ENCODE measurements at places on chromosomes 4 and X. TPM values are rescaled to one million over a fixed set of nuclear protein-coding genes. Genes with fewer than 3 reads are reported as not detected.

GSX2 gene
- not detected for total RNA-seq

FGD1 gene
- total RNA-seq, result 11.0 TPM

MAN2B2 gene
- 13.9 TPM for total RNA-seq

FDCSP gene
- total RNA-seq, result not detected

PTCHD1 gene
- not detected for total RNA-seq

VGLL1 gene
- total RNA-seq, result not detected

VCX3A gene
- not detected for total RNA-seq

RNF128 gene
- total RNA-seq, result 0.43 TPM

PPARGC1A gene
- total RNA-seq, result 0.86 TPM

NDUFB11 gene
- total RNA-seq, result 55.3 TPM

TRPC5OS gene
- not detected for total RNA-seq

KDR gene
- 0.86 TPM for total RNA-seq

HOPX gene
- total RNA-seq, result under 0.01 TPM

ARHGAP6 gene
- total RNA-seq, result 1.9 TPM

ABRAXAS1 gene
- 14.2 TPM for total RNA-seq

MAGEA8 gene
- not detected for total RNA-seq

MAGEA1 gene
- total RNA-seq, result not detected

CFP gene
- 0.32 TPM for total RNA-seq
